ENCODE measurements at places on chromosomes 13 and 19. TPM values are rescaled to one million over a fixed set of nuclear protein-coding genes. Genes with fewer than 3 reads are reported as not detected.

DNA sequence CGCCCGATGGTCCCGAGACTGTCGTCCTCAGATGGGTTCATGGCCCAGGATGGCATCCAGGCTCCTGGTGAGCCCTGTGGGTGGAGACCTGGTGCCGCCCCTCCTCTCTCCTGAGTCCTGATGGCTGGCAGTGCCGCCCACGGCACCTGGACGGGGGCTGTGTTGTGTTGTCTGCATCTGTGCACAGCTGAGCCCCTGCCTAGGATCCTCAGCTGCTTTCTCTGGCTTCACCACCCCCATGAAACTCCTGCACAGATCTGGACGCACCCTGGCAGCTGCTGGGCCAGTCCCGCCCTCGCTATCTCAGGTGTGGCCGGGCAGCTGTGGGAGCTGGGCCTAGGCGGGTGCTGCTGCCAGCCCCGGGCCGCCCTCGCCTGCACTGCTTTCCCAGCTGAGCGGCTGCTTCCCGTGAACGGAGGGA, 27.7 kb downstream of the MCF2L start:
- DNase-seq = no peak

- DNase-seq = no peak
These were observed 5.6 kb downstream of the TEX29 start for GRCh38 chr13:111325941-111326620.

DNA sequence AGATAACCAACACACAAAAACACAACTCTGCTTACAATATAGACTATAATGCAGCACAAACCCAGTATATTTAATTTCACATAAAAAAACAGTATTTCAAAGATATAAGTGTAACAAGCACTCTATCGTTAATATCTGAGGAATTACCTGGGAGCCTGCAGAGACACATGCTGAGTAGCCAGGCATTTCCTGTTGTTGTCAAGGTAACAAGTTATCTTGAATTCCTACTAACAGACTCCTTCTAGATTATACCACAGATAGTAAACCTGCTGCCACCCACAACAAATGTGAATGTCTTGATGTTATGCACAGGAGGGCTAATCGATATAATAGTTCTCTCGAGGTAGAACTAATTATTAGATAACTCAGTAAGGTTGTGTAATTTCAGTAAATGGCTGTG, 826.0 kb upstream of the PRR20A start:
- DNase-seq = peak; percentile 45

DNA sequence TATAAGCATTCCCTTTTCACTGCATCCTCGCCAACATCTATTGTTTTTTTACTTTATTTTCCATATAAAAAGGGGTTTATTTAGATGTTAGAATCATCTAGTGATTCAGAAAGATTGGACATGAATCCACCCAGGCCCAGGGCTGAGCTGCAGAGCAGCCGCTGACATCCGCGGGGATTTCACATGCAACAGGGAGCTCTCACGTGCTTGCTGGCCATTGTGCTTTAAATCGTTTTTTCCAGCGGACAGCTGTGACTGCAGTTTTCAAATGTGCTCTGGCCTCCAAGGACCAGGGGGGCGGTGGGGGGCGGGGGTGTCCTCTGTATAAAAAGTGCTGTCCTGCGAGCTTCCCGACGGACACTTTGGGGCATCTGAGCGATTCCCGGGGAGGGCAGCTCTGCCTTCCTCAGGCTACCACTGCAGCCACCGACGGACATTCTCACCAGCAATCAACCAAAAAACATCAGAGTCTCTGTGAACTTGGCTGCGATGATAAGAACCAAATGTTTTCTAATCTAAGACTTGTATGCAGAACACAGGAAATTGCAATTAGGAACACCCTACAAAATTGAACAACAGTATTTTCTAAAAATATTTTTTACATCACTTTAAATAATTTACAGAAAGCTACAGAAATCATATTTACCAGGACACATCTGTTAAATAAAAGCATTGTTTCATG, 12.6 kb downstream of the RB1 start:
- DNase-seq = peak; percentile 41

GRCh38 chr13:37413161-37413560, 185.4 kb downstream of the POSTN start:
- no peak for DNase-seq

- DNase-seq = no peak
These were observed 11.5 kb downstream of the TECR start for GRCh38 chr19:14540741-14541525.

DNA sequence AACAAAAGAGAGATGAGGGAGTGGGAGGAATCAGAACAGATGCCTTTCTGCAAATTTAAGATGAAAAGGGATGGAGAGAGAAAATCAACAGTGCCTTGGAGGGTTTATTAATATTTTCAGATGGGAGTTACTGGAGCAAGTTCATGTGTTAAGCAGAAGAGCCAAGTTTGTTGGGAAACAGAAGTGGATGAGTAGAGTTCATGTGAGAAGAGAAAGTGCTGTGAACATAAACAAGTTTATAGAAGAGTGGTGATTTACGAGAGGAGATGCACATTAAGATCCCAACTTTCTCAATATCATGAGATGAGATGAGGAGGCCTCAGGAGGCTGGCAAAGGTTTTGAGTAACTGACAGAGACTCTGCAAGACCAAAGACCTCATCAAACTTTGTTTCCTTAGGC, 274.1 kb upstream of the HTR2A start:
- DNase-seq = no peak

- no peak for DNase-seq
These were observed 234.6 kb downstream of the POSTN start for GRCh38 chr13:37364007-37364406.

GRCh38 chr13:23069566-23069965, 111.2 kb upstream of the SGCG start:
- no peak for DNase-seq

DNA sequence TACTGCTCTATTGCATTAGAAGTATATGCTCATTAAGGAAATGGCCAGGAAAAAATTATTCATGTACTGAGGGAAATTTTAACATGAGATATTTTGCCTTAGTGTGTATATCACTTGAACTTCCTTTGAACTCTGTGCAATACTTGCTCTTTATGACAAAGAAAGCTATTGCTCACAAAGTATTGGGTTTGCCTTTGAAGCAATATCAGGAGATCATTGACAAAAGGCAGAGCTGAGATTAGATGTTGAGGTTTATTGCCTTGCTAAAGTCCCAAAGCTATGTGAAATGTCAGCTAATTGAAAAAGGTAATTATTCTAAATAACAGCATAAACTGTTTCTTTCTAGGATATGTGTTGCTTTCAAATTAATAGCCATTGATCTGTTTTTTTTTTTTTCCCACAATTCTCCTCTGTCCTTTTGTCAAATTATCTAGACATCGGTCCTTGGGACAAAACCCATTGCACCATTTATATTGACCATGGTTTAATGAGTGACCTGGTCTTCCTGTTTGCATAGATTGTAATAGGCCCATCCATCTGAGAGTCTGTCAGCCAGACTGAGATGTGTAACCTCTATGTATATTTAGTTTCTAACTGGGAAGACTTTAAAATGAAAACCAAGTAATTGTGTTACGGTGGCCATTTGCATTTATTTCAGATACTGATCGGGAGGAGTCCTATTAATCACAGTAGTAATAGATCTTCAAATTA, 752.7 kb upstream of the GPC6 start:
- DNase-seq = no peak

DNA sequence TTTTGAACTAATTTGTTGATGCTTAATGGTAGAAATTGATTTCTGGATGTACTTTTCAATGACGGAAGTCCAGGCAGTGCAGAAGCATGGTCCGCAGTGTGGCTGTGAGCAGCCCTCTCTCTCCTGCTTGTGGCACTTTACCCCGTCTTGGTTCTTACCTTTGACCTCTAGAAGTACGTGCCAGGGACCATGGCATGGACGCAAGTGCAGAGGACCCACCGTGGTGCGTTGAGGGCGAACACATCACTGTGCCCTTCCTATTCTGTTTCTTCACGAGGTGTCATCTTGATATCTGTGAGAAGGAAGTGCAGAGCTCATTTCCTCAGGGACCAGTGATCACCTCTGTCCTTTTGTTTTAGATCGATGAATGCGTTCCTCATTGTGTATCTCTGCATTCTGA, 135.2 kb downstream of the ATP11A start:
- no peak for DNase-seq

DNA sequence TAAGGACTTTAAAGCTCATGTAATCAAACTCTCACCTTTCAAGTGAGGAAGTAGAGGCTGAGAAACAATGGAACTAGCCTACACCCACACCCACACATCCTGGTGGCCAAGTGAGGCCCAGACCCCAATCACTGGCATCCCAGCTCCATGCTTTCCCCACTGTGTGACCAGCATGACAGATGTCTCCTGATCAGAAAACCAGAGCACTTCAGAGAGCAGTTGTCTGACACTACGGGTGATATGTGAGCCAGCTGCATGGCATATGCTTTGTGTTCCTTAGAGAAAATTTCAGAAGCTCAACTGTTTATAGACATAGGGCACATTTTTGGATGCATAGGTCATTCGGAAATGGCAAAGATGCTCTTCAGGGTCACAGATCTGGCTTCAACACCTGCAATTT, 315.2 kb downstream of the NDFIP2 start:
- DNase-seq = no peak

DNA sequence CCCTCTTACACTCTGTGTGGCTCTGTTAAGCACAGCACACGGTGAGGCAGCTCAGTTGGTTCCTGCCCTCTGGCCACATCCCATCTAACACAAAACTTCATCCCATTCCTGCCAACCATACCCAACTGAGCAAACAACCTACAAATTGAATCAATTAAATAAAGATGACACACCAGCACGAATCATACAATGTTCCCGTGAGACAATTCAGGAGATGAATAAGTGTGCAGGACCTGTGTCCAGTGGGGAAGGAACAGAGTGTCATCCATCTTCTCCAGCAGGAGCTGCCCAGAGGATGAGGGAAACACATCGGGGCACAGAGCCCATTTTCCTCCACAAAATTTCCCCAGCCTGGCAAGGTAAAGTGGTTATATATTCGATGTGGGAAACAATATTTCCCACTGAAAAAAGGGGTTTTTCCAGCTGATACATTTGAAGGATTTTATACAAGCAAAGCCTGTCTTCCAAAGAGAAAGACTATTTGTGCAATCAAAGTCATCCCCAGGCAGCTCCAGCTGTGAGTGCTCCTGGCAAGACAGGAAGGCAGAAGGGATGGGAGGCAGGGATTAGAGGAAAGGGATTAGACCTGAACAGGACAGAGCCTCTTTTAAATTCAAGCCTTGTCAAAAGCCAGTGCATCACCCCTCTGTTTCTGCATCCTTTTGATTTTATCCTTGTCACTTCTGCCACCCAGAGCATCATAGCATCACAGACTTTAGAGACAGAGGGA, 240.2 kb downstream of the LHFPL6 start:
- DNase-seq = peak; percentile 79

- peak; percentile 67 for DNase-seq
These were observed 131.5 kb upstream of the MCF2L start for GRCh38 chr13:112837371-112838037.

DNA sequence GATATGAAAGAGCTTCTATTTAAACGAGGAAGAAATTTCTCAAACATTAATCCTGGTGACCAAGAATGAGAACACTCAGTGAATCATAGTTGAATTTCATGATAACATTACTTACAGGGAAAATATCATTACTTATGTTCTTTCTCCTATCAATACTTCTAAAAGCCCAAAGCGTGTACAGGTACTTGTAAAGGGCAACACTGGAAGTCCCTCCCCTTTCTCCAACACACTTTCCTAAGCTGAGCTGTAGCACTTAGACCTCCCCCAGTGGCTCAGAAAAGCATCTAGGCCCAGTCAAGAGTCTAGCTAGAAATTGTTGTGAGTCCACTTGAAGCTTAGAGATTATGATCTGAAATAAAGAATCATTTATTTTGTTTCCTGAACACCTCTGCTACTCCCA, 150.7 kb downstream of the ABCC4 start:
- no peak for DNase-seq

DNA sequence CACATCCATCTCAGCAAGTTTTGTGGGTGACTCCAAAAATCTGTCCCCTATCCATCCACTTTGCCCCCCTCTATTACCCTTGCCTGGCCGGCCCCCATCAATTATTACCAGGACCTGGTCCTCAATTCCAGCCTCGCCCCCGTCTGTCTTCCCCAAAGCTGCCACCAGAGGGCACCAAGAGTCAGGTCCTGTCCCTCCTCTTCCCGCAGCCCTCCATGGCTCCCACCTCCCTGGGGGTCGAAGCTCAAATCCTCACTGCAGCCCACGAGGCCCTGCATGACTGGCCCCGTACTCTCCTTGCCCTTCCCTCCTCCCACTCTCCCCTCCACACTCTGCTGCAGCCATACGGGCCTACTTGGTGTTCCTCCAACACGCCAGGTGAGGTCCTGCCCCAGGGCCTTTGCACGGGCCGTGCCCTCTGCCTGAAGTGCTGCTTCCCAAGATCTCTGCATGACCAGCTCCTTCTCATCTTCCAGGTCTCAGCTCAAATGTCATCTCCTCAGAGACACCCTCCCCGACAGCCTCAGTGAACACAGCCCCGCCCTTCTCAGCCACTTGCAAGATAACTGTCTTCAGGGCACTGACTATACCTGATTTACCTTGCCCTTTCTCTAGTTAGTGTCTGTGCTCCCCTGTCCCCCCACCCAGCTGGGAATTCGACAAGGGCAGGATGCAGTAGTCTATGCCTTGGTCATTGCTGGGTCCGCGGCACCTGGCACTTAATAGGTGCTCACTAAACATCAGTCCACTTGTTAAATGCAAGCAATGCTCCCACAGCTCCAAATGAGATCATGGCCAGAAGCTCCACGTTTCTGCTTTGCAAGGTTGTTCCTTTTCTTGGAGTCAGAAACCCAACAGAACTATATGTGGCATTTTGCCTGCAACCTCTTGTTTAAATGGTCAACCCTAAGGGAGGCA, 16.8 kb upstream of the SEMA6B start:
- peak; percentile 60 for DNase-seq

- DNase-seq = no peak
These were observed 170.0 kb downstream of the NUFIP1 start for GRCh38 chr13:44819245-44819644.

- DNase-seq = no peak
These were observed at the start of gene EML2 for GRCh38 chr19:45638930-45639729. Gene EML2, minus strand, starts transcription at chr19:45639397. Its CDS starts 21 bp downstream, at chr19:45639376.

DNA sequence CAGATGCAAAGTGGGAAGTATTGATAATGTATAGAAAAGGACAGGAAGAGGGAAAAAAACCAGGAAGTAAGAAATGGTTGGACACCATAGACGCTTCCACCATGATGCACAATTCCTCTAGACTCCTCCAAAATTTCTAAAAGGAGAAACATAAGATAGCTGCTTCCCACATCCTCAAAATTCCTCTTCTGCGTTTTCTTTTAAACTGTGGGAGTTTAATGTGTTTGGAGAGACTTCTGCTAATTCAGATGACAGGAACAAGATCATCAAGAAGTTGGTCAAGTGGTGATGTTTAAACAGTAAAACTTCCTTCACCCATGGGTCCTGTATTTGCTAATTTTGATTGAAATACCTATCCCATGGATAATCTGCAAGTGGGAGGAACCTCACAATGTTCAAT, 130.2 kb downstream of the IRS2 start:
- no peak for DNase-seq

- peak; percentile 11 for DNase-seq
These were observed 22.1 kb downstream of the EDNRB start for GRCh38 chr13:77896536-77896935.

TTYH1 gene
- 211 TPM for polyA plus RNA-seq

TNFSF11 gene
- not detected for polyA plus RNA-seq

ZNF226 gene
- 6.5 TPM for polyA plus RNA-seq

ZNF69 gene
- polyA plus RNA-seq = 0.92 TPM

ARMC6 gene
- polyA plus RNA-seq = 39.3 TPM

HIPK4 gene
- polyA plus RNA-seq = not detected

CLDND2 gene
- 1.6 TPM for polyA plus RNA-seq

DCT gene
- 0.31 TPM for polyA plus RNA-seq

FCER2 gene
- not detected for polyA plus RNA-seq

ALKBH6 gene
- polyA plus RNA-seq = 17.7 TPM

ZNF382 gene
- 0.83 TPM for polyA plus RNA-seq

PABPC3 gene
- polyA plus RNA-seq = 0.12 TPM

ZNF135 gene
- polyA plus RNA-seq = 8.5 TPM

Data from brain (organoid and tissue), 16 donors.